ENCODE measurements at places on chromosomes 7 and 10.

GRCh38 chr10:112383325-112383724 is 9.4 kb downstream of the ACSL5 start:
- no peak for DNase-seq

- DNase-seq = no peak
These were observed 133.2 kb downstream of the CAMK1D start for GRCh38 chr10:12482587-12482986.

DNA sequence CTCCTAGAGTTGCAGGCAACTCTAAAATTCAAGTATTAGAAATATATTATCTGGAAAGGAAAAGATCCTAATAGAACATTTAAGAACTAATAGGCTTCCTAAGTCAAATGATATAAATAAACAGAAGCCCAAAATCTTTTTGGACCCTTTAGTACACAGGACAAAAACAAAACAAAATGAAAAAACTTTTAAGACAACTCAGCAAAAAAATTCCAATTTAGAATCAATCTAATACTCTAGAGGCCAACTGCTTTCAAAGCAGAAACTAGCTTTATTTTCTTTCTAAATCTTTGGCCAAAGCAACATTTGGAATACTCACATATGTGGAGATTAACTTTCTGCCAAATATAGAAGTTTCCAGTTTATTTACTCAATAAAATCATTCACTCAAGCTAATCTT is 65.2 kb downstream of the CALCR start:
- no peak for DNase-seq

- no peak for DNase-seq
These were observed 69.1 kb downstream of the SHH start for GRCh38 chr7:155743177-155743576.

DNA sequence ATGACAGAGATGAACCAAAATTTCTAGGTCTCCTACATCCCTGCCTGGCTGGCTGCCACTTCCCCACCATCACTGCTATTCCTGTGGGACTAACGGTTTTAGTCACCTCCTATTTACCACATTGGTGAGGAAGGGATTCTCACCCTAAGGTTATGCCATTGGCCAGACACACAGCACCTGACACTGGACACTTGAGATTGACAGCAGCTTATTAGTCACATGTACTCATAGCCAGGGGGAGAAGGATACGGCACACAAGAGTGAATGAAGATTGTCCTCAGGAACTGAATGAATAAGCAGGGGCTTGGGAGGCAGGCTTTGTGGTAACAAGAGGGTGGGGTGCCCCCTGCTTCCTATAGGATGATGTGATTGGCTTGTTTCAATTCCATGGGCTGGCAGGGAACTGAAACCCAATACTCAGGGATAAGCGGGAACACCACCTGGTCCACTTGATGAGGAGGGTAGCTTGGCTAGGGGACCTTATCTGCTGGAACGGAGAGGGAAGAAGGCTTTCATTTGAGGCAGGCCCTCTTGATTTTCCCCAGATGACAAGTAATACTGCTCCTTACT is 99.0 kb downstream of the SPAG6 start:
- no peak for DNase-seq

DNA sequence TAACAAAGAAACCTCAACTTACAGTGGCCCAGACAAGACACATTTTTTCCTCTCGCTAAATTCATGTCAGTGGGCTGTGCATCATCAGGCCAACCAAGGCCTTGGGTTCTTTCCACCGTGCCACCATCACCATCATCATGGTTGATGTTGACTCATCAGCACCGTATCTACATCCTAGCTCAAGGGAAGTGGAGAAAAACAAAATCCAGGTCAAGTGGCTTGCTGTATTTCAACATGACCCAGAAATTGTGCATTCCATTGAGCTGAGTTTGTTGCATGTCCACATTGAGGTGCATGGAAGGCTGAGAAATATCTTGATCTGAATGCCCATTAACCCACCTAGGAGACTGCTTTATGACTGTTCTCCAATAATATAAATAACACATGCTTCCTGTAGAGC is 312.4 kb upstream of the CDC14C start:
- no peak for DNase-seq
